ENCODE measurements at places on chromosomes 3 and 15.

DNA sequence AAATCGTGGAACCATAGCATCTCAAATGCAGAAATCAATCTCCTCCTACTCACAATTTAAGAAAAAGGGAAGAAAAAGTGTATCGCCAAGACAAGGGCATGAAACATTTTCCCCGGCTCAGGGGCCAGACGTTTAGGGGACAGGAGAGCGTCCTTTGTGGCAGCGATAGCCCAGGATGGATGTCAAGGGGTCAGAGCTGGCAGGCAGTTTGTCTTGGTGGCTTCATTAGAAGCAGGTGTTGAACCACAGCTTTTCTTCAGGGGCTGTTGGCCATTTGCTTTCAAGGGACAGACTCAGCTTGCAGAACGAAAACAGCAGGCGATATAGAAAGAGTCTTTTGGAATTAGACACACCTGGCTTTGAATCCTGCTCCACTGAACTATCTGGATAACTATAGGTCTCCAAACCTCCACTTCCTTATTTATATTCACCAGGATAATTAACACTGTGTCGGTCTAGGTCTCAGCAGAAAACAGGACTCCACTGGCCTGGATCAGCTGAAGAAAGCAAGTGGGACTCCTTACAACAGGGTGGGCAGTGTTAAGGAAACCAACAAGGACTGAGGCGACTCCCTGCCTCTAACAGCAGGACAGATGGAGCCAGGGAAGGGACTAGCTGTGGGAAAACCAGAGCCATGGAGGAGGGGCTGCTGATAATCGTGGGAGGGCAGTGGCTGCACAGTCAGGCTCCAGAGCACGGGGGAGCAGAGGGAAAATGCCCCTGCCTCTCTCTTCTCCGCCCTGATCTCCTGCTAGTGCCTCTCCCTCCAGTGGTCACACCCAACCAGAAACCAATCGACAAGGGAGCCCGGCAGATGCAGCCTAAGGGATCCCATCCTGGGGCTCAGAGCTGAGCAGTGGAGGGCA lies 123.6 kb downstream of the LIPC start:
- DNase-seq, result no peak

GRCh38 chr3:425079-425478 lies 228.5 kb downstream of the CHL1 start:
- no peak for DNase-seq

DNA sequence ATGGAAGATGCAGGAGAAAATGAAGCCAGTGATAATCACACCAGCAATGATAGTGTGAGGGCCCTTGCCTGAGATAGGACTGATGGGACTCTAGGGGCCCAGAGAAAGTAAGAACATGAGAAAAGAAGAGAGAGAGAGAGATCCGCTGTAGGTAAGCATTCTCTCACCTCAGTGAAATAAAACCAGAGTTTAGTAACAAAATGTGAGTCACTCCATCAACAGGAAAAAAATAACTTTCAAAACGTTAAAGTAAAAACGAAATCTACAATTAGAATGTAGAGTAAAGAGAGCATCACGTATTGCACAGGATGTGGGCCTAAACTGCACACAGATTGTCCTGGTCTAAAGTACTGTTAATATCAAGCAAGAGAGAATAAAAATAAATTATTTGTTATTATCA lies 6.8 kb upstream of the PRSS50 start:
- no peak for DNase-seq

DNA sequence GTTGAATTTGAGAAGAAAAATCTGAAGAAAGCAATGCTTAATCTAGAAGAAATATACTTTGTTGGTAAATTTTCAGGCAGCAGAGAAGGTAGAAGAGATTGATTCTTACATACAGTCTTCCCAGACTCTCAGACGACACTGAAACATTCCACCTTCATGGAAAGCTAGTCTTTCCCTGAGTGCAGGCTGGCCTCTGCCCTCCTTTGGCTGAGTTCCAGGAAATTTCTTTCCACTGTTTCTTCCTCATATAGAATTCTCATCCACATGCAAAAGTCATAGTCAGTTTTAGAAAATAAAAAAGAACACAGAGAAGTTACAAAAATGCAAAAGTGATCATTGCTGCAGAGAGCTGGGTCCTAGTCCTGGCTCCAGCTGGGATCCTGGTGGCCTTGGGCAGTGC lies 142.5 kb upstream of the PRR23C start:
- DNase-seq, result no peak

- DNase-seq, result peak; percentile 24
Observed at GRCh38 chr3:136120373-136121348, 75.5 kb downstream of the MSL2 start.

DNA sequence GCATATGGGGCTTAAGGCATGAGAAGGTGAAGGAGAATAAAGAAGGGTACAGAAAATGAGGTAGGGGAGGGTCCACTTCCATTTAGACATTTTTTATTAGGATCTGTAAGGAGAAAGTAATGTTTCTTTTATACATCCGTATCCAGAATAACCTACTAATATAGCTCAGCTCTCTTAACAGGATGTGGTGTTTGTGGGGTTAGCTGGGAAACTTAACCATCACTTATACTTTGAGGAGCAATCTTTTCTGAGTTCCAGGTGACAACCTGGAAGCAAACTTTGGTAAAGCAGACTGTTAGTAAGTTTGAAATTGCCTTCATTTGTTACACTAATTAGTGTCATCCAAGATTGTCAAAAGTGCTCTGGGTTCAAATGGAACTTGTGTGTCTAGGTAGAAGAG lies 36.6 kb downstream of the BUB1B start:
- DNase-seq, result no peak

DNA sequence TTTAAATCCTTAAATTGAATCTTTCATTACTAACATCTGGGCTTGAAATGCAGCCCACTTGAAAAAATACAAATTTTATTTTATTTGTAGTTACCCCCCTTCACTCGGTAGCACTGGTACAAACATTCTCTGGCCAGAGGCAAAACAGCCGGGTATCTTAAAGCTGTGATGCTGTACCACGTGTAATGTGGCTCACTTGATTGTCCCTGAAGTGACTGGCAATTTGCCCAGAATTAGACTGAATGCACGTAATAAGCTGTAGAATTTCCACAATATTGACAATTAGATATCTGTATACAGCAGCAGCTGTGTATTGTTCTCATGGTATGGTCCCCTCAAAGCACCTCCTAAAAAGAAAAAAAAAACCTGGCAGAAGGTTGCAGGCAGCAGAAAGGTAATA lies 192.8 kb upstream of the TBC1D5 start:
- peak; percentile 18 for DNase-seq

GRCh38 chr3:111727843-111728565 lies 131.1 kb upstream of the PHLDB2 start:
- no peak for DNase-seq

DNA sequence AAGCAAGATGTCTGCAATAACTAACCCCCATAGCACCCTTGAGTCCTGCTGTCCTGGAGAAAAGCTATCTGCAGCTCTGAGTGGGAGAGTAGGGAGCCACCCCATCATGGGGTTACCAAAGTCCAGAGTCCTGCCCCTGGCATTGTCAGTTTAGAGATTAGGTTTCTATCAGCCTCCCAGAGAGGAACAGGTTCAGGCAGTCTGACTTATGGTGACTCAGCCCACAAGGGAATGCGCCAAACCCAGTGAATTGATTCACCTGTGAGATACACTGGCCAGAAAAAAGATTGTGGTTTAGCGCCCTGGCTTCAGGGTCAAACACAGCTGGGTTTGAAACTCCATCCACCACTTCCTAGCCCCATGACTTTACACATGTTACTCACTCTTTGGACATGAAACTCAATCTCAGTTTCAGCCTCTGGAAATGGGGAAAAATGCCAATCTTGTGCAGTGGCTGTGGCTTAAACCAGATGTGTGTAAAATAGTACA lies 263.6 kb upstream of the HES1 start:
- DNase-seq, result peak; percentile 74

DNA sequence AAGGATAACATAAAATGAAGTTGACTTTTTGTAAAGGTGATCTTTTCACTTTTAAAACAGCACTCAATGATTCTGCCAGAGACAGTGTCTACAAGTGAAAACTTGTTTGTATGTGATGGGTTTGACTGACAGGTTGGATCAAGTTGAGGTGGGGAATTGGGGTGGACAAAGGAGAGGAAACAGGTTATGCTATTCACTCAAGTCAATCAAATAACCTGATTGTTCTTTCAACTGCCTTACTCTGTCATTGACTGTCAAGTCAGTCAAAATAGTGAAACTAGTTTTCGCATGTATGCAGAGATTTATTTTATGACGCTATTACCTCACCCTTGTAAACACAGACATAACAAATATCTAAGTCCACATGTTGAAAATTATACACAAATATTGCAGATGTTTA lies 187.7 kb downstream of the ROBO2 start:
- DNase-seq, result no peak

DNA sequence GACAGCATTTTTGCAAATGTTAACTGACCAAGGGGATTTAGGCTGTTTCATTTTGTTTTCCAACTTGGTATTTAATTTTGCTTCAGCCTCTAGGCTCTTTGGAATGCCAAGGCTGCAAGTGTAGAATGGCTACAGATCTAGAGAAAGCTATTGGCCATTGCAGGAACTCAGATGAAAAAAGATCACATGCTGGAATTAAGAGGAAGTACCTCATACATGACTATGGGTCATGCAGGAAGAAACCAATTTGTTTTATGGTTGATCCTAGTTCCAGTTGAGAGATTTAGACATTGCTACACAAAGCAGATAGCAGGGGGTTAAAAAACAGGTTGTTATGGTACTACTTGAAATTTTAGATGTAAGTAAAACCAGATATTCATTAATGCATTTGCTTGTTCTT lies 12.7 kb upstream of the CLDN16 start:
- no peak for DNase-seq

- DNase-seq, result peak; percentile 64
Observed at GRCh38 chr3:150235799-150236198, 172.3 kb upstream of the TSC22D2 start.

DNA sequence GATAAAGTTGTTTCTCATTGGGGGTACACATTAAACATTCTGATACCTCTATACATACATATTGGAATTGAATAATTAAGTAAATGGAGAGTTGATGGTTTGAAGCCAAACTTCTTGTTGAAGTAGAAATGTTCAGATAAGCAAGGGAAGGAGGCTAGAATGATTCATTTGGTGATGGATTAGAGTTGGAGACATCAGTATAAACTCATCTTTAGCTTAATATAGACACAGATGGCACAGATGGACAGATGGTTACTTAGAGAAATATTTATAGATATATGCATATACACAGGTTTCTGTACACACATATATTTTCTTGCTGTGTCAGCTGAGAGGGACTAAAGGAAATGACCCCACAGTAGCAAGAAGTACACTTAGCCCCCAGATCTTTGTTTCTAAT lies 69.5 kb downstream of the LRRC49 start:
- DNase-seq, result no peak

DNA sequence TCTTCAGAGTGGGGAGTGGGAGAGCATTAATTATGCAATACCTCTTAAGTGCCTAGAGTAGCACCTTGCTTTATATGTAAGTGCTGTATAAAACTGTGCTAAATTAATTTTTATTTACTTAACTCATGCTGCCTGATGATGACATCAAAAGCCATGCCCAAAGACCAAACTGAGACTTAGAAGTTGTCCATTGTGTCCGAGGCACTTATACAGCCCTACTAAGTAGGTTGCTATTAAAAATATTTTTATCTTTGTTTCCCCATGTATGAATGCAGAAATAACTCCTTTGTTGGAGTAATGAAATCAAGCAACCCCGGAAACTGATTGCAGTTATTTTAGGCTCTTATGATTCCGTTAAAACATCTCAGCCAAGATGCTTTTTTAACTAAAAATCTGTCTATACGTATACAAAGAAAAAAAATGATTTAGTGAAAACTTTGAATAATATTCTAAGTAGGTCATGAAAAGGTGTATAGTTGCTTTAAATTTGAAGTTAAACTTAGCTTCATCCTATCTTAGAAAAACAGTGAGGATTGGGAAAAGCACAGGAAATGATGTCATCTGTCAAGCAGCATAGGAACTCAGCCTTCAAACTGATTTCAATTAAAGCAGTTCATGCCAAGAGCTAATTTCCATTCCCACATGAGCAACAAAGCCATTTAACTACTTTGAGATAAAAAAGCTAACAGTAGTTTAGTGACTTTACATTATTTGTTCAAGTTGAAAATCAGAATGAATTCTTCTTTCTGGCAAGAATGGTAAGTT lies 43.0 kb downstream of the FBN1 start:
- peak; percentile 89 for DNase-seq

DNA sequence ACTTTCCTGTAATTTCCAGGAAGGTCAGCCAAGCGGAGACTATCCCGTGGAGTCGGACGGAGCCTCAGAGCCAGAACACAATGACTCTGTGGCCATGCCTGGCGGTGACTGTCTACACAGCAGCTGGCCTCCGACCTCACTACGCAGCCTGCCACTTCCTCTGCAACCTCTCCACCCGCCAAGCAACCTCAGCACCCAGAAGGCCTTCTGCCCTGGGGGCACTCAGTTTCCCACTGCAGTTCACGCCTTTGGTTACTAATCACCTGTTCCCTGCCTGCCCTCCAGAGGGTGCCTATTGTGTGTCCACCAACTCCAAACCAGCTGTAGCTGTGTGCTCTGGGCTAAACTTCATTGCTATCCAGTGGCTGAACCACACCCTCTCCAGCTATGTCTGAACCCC lies 44.0 kb downstream of the TM2D3 start:
- no peak for DNase-seq

GRCh38 chr15:74837482-74838136 lies 5.3 kb downstream of the ULK3 start:
- no peak for DNase-seq

- no peak for DNase-seq
Observed at GRCh38 chr15:20346082-20346805, 195.4 kb downstream of the GOLGA6L6 start.

Measured in fibroblast of pulmonary artery (primary cell).